ENCODE measurements at places on chromosomes 11 and 22.

DNA sequence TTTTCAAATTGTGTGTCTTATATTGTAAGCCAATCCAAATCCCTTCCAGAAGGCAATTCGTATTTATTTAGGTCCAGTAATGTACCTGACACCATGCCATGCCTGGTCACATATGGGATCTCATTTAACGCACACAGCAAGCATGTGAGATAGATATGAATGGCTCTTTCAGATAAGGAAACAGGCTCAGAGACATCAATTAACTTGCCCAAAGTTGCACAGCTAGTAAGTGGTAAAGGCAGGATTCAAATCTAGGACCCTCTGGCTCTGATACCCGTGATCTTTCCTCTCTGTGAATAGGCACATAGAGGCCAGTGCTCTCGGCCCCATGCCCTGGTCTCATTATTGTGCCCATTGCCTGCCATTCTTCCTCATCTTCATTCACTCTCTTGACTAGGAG is 34.3 kb downstream of the KCNJ4 start:
- no peak for DNase-seq

DNA sequence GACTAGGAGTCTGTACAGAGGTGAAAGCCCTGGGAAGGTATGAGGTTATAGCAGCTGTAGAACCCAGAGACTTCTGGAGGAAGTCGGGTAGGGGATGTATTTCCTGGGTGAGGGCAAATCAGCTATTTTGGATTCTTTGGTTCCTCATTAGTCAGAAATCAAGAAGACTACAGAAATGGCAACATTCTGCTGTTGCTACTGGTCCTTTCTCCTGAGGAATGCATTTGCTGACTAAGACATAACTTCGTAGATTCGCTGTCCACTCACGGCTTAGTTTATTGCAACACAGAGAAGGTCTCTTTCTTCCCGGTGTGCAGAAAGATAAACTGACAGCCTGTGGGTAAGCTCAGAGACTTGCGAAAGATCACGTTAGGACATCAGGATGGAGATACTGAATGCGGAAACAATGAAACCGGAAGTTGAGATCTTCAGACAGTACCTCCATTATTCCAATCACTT is 25.3 kb upstream of the SESN3 start:
- no peak for DNase-seq

GRCh38 chr11:88523386-88524071 is 186.0 kb upstream of the CTSC start:
- DNase-seq = no peak

- DNase-seq = no peak
These were observed 81.7 kb downstream of the C11orf91 start for GRCh38 chr11:33618956-33619355.

DNA sequence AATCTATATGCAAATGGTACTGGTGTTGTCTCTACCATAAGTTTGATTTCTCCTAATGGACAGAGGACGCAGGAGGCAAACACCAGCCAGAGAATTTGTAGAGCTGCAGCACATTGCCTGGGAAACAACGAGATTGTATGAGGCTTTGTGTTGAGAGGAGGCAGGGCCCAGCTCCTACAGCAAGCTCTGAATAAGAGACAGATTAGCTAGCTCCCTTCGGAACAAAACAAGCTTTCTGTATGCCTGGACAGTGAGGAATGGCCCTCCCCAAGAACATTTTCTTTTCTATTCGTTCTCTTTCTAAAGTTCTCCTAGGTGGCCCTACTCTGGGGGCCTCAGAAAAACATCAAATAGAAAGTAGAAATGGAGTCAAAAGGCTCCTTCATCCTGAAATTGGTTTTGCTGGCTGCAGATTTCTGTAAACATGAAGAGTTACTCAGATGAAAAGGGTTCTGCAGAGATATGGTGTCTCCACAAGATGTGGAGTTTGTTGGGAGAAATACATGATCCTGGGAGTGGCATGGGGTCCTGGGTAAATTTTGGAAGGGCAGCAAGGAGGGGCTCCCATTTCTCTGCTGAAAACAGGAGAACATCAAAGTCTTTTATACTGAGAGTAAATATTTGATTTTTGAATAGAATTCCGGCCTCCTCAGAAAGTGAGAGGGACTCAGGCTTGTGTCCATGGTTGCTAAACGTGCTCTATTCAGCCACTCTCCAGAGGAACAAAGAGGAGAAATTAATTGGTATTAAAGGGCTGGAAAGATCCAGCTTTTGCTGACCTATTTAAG is 6.8 kb upstream of the HEPACAM start:
- DNase-seq = no peak

DNA sequence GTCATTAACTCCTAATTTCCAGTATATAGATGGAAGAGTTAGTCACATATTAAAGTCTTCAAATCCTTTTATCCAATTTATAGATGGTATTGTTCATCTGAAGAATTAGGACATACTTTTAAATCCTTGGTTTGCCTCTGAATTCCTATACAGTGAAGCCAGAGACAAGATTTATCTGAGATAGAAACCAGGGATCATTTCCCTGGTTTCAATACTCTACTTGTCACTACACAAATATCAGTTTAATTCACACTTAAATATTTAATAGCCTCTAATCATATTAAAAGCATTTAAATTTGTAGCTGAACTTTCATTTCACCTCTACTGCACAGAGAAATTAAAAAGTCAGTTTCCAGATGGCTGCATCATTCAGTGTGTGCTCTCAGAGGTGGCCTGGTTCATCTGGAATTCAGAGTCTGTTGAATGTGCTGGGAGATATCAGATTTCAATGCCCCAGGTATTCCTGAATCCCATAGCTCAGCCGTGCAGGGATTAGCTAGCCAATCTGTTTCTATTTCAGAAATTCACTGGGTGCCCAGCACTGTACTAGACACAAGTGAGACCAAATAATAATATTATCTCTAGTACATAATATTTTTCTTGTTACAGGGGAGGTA is 344.3 kb downstream of the AASDHPPT start:
- no peak for DNase-seq

GRCh38 chr11:77589181-77589520 is 602 bp upstream of the AQP11 start:
- DNase-seq = no peak

DNA sequence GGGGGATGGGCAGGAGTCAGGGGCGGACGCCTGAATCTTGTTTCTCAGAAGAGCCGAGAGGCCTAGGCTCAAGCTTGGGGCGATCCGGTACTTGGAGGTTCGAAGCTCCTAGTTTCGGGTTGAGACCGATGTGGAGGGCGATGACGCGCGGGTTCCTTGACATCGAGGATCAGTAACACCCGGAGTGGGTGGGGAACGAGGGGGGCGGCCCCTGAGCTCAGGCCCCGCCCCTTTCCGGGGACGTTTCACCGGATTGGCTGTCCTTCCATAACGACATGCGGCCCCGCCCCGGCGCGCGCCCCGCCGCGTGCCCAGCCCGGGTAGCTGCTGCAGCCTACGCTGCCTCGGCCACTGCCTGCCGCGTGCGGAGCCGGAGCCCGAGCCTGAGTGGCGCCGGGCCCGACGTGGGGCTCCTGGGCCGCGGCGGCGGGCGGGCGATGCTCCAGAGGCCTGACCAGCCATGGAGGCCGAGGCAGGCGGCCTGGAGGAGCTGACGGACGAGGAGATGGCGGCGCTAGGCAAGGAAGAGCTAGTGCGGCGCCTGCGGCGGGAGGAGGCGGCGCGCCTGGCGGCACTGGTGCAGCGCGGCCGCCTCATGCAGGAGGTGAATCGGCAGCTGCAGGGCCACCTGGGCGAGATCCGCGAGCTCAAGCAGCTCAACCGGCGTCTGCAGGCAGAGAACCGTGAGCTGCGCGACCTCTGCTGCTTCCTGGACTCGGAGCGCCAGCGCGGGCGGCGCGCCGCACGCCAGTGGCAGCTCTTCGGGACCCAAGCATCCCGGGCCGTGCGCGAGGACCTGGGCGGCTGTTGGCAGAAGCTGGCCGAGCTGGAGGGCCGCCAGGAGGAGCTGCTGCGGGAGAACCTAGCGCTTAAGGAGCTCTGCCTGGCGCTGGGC is at the start of gene CCDC85B:
CCDC85B (plus strand) TSS at position 350 of the 895 bp plus-strand sequence; CDS start at position 461, 111 bp downstream.
- DNase-seq = peak; percentile 98
